ENCODE measurements at places on chromosomes 6 and 20. TPM values are rescaled to one million over a fixed set of nuclear protein-coding genes. Genes with fewer than 3 reads are reported as not detected.

PRKN gene
- total RNA-seq = 3.5 TPM

DNA sequence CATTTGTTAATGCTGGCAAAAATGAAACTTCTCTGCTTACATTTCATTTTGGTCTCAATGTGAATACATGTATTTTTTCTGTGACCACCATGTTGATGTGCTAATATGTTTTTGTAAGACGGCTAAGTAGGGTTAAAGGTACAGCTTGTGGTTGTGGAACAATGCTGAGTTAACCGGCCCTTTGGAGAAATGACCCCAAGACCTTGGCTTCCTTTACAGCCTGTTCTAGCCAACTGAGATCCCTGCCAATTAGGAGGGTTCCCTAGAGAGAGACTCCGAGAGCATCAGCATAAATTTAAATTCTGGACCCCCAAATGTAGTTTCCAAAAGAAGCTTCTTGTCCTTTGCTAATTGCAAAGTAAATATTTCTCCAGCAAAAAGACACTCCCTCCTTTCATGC, 44.4 kb downstream of the RSPO3 start:
- H3K4me1 ChIP-seq = no peaks in the 10 kb centered on the region
- no peak overlapping the region for H3K27ac ChIP-seq
- no peak overlapping the region for H3K4me3 ChIP-seq
- DNase-seq = no peak
- H3K36me3 ChIP-seq = no peaks in the 10 kb centered on the region

NKX2-2 gene
- not detected for total RNA-seq

GPR6 gene
- not detected for total RNA-seq

GRCh38 chr6:130313206-130313605, 52.6 kb upstream of the TMEM200A start:
- no peaks in the 10 kb centered on the region for H3K4me1 ChIP-seq
- H3K4me3 ChIP-seq = no peak overlapping the region
- no peak for DNase-seq

GRCh38 chr6:169783401-169783800, 32.0 kb downstream of the ERMARD start:
- H3K4me1 ChIP-seq = no peaks in the 10 kb centered on the region
- H3K4me3 ChIP-seq = no peak overlapping the region
- H3K27me3 ChIP-seq = no peaks in the 10 kb centered on the region
- no peak overlapping the region for H3K27ac ChIP-seq
- H3K36me3 ChIP-seq = peaks cover 29% of the 10 kb centered on the region

HMGA1 gene
- total RNA-seq = 186 TPM

- no peaks in the 10 kb centered on the region for H3K4me1 ChIP-seq
- no peak overlapping the region for H3K27ac ChIP-seq
- no peak overlapping the region for H3K4me3 ChIP-seq
- no peaks in the 10 kb centered on the region for H3K36me3 ChIP-seq
- DNase-seq = no peak
- peaks cover 12% of the 10 kb centered on the region for H3K27me3 ChIP-seq
Observed at GRCh38 chr6:3617192-3617631, 134.3 kb downstream of the PXDC1 start.

WFDC12 gene
- total RNA-seq = not detected

DNA sequence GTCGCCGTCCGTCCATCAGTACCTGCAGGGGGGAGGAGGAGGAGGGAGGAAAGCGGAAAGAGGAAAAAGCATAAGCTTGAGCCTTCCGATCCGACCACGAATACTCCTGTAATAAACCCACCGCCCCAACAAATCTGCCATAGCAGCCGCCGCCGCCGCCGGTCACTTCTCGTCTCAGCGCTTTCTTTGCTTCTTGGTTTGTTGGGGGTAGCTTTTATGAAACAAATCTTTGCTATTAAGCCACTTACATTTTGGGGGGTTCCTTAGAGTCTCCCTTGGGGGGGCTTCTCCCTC, 277 bp downstream of the ADGRB3 start:
- H3K4me1 ChIP-seq = peaks cover 23% of the 10 kb centered on the region
- H3K27me3 ChIP-seq = peaks cover 40% of the 10 kb centered on the region
- peak overlapping the region; percentile 83 for H3K4me3 ChIP-seq
- no peaks in the 10 kb centered on the region for H3K36me3 ChIP-seq

DNA sequence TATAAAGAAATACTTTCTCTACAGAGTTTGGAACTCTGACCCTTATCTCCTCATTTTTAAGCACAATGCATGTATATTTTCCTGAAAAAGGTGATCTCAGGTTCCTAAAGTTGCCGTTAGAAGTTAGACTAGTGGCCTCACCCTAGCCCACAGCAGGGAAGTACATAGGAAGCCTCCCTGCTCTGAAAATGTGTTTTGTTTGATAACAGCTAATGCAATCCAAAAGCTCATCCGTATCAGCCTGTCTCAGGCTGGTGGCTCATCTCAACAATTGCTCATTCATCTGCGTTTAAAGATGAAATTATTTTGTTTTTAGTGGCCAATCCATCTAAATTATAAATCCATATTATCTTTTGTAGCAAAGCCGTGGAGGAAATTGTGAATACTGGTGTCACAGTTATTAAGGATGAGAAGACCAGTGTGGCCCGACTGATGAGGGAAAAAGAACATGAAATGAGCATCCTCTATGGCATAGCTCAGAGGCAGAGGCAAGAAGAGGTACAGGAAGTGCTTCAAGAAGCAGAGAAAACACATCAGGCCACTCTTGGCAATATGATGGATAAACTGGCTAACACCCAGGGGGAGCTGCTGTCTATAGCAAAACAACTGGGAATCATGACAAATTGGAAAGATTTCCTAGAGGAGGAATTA, 20.1 kb downstream of the C6orf163 start:
- H3K4me1 ChIP-seq = no peaks in the 10 kb centered on the region
- no peak overlapping the region for H3K27ac ChIP-seq
- no peak for DNase-seq
- peaks cover 18% of the 10 kb centered on the region for H3K36me3 ChIP-seq

DNA sequence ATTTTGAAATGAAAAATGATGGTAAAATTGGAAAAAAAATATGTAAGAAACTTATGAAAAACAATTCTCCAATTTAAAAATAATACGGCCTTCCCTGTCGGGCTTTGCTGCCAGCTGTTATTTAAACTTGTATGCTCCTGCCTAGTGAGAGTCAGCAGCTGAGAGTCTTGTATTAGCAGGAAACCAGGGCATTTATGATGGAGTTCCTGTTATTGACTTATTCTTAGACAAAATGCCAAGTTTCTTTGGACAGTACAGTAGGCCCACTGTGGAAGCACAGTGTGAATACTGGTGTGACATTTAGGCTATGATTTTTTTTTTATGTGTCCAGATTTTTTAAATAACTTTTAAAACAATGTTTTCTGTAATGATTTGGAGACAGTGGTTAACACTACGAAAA, 42.1 kb downstream of the GMDS start:
- H3K27me3 ChIP-seq = no peaks in the 10 kb centered on the region
- H3K27ac ChIP-seq = no peak overlapping the region
- no peak overlapping the region for H3K4me3 ChIP-seq
- H3K36me3 ChIP-seq = no peaks in the 10 kb centered on the region
- DNase-seq = no peak

DNA sequence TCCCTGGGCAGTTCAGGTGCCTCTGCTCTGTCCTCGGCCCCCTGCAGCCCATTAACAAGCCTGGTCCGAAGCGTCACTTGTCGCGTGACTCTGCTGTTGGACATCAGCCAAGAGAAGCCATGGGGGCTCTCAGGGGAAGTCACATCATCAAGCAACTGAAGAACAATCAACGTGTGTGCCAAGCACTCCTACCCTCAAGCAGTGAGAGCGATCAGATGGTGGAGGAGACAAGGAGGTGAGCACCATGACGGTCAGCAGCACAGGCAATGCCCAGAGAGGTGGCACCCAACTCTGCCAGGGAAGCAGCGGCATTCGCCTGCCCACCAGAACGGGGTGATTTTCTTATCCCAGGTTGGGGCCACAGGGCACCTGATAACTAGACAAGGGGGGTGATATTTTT, 132.7 kb downstream of the AGPAT4 start:
- H3K27ac ChIP-seq = no peak overlapping the region
- peaks cover 4% of the 10 kb centered on the region for H3K4me1 ChIP-seq
- H3K27me3 ChIP-seq = no peaks in the 10 kb centered on the region
- no peak overlapping the region for H3K4me3 ChIP-seq

- H3K4me1 ChIP-seq = peaks cover 89% of the 10 kb centered on the region
- no peaks in the 10 kb centered on the region for H3K27me3 ChIP-seq
- no peak overlapping the region for H3K4me3 ChIP-seq
- H3K36me3 ChIP-seq = peaks cover 2% of the 10 kb centered on the region
Observed at GRCh38 chr6:15340105-15340601, 94.3 kb downstream of the JARID2 start.
